ENCODE measurements at places on chromosomes 5 and 9.

GRCh38 chr5:30041831-30042385, 1151.6 kb upstream of the CDH6 start:
- no peak for DNase-seq

GRCh38 chr5:106399391-106399790, 1271.3 kb downstream of the EFNA5 start:
- DNase-seq: peak; percentile 73

DNA sequence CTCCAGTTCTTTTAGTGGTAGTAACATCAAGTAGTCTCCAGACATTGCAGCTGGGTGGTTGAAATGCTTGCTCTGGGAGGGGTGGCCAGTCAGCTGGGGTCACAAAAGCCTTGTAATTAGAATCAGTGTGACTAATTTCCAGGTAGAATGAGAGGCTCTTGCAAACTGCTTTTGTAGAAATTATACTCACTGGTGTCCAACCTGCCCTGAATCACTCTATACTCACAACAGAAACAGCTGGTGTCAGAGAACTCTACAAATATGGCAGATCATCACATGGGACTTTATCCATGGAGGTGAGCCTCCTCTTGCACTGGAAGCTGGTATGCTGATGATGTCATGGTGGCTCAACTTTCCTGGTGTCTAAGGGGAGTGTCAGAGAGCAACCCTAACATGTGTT, 71.3 kb downstream of the SH3TC2 start:
- no peak for DNase-seq

DNA sequence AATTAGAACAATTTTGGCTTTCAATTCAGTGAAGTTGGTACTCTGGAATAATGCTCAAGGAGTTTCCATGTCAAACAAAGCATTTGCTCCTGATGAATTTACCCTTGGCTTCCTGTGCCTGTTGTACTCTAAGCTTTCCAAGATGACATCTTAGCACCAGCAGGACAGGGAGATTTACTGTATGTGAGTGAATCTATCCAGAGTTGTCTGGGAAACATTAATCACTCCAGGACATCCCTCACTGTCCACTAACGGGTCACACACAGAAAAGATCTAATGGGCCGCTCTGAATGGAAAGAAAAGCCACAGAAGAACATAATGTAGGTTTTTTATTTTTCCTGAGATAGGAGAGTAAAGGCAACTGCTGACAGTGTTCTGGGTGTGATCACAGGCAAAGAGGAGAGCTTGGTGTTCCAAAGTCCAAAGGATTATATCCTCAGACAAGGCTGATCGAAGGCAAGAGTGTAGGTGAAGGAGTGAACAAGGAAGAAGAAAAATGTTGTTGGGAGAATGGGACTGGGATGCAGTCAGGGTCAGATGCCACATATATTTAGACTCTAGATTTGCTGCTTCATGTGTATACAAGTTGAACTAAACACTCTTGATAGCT, 167.7 kb upstream of the RPS23 start:
- DNase-seq: no peak

DNA sequence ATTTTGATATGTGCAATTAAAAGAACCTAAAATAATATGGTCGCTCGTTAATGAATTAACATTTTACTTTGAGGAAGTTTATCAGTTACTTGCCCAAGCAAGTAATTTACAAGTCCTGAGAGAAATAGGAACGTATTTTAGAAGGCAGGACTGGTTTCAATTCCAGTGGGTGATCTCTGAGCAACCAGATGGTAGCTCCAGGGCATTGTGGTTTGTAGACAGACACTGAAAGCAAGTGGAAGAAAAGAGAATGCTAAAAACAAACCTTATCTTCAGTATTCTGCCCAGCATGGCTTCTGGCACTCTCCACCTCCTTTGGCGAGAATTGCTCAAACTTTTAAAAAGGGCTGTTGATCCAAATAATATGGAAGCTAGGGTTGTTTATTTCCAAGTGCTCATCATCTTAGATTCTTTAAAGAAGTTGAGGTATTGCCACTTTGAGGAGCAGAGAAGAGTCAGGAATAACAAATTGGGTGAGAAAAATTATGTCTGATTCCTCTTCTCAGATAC, 31.8 kb upstream of the ERAP2 start:
- DNase-seq: peak; percentile 9

DNA sequence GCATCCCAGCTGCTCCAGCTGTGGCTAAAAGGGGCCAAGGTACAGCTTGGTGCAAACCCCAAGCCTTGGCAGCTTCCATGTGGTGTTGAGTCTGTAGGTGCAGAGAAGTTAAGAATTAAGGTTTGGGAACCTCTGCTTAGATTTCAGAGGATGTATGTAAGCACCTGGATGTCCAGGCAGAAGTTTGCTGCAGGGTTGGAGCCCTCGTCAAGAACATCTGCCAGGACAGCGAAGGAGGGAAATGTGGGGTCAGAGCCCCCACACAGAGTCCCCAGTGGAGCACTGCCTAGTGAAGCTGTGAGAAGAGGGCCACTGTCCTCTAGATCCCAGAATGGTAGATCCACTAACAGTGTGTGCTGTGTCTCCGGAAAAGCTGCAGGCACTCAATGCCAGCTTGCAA, 236.2 kb upstream of the ADRA1B start:
- DNase-seq: no peak

- no peak for DNase-seq
Measured at GRCh38 chr9:2663461-2664173, 42.0 kb downstream of the VLDLR start.

GRCh38 chr5:88729084-88729828, 153.7 kb downstream of the MEF2C start:
- peak; percentile 79 for DNase-seq

DNA sequence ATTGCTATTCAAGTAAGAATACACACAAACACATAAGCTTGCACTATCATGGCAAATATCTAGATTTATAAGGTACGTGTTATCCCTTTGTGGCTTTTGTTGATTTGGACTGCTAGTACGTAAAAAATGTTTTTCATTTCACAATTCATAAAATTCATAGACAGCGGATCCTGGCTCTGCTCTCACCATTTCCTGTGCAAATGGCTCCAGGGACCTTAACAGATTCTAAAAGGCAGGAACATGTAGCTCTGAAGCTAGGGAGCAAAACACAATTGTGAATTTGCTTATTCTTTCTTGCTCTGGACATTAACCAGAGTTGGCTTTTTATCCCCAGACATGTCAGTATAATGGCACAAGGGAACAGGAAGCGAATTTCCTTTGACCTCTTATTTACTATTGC, 1019.9 kb upstream of the WWC1 start:
- no peak for DNase-seq

GRCh38 chr9:70679845-70680244, 265.4 kb upstream of the KLF9 start:
- DNase-seq: no peak

- DNase-seq: no peak
Measured at GRCh38 chr9:11792870-11793269, 900.3 kb upstream of the TYRP1 start.

- DNase-seq: no peak
Measured at GRCh38 chr5:166330036-166330435, 1961.4 kb upstream of the WWC1 start.

- peak; percentile 78 for DNase-seq
Measured at GRCh38 chr9:18485714-18486113, 11.8 kb downstream of the ADAMTSL1 start.

DNA sequence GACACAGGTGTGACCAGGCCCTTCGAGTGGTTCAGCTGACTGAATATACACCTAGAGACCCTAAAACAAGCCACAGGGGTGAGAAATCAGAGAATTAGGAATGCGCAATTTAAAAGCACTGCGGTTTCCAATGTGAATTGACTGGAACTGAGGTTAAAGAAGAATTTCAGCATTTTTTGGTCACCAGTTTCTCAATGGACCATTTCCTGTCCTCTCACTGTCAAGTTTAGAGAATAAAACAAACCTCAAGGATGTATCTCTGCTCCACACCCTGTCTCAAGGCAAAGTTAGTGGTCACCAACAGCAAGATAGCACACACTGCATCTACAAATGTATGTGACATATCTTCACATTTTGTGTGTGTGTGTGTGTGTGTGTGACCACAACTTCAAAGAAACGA, 143.8 kb upstream of the MAP3K1 start:
- DNase-seq: peak; percentile 30

DNA sequence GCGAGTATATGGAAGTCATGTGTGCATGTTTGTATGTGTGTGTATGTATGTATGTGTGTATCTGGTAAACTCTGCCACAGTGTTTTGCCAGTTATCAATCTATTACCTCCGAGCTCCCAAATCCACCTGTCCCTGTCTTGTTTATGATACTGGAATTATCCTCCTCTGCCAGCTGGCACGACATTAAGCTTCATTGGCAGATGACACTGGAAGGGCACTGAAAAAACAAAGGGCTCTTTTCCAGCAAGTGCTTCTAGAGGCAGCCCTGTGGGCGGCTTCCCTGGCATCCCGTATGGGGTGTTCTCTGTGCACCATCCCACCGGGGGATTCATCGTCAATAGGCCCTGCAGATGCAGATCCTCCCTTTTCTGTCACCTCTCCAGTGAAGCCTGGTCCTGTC, 221.5 kb downstream of the MSX2 start:
- no peak for DNase-seq

- peak; percentile 72 for DNase-seq
Measured at GRCh38 chr5:32461441-32462120, 17.0 kb upstream of the ZFR start.

GRCh38 chr5:115778417-115778816, 38.0 kb downstream of the CDO1 start:
- no peak for DNase-seq

DNA sequence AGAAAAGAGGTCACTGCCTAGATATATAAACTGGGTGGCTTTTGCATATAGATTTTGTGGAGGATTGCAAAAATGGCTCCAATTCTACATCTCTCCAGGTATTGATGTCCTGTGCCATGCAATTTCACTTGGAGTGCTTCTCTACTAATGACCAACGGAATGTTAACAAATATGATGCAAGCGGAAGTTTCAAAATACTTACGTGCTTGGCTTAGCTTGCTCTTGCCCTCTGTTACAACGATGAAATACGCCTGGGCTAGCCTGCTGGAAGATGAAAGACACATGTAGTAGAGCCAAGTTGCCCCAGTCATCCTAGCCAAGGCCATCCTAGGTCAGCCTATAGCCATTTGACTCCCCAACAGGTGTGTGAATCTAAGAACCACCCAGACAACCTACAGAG, 3.6 kb upstream of the POC5 start:
- DNase-seq: no peak

DNA sequence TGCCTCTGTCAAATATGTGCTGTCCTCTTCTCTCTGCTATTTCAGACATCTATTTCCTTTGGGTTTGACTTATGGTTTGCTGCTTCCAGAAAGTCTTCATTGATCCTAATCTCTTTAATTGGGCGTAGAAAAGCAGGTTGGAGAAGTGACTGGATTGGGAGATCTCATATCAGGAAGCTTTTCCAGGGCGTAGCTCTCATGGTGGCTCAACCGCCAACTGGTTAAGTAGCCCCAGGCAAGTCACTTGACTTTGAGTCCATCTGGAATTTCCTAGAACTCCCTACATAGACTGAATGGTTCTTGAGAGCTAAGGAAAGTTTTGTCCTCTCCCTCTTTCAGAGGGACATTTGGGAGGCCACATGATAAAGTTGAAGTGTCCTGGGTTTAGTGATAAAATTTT, 192.3 kb upstream of the GLRA1 start:
- DNase-seq: no peak

DNA sequence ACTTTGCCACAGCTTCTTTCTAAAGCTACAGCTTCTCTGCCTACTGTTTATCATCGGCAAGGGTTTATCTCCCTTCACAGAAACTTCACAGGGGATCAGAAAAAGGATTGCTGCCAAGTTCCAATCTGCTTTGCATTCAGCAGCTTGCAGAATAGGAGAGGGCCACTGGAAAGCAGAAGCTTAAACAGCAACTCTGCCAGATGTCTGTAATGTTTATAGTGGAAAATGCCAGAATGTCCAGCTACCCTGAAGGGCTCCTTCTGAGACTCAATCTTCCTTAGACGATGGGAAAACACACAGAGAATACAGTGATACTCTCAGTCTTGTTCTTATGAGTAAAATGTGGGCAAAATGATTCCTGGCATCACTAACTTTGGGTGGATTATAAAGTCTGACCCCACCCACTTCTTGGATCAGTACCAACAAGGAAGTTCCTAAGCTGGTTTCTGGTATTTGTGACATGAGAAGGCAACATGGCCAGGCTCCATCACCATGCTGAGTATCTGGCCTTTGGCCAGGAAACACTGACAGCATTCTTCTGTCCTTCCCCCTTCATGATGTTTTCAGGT, 19.0 kb downstream of the STOM start:
- DNase-seq: peak; percentile 98

DNA sequence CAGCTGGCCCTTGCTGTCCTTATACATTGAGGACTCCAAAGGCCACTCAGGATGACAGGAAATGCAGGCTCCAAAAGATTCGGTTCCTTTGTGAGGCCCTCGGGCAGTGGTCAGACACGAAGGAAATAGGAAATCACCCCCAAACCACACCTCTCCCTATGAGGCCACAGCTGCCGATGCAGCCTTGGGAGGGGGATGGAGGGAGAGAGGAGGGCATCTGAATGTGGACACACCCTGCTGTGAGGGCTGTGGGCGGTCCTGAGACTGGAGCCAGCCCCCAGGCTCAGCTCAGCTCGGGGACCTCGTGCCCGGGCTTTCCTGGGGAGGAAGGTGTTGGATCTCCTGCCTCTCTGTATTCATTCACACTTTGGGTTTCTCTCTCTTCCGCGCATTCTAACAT, 2.7 kb upstream of the CLPTM1L start:
- DNase-seq: no peak

- DNase-seq: no peak
Measured at GRCh38 chr5:142304013-142304701, 20.7 kb downstream of the SPRY4 start.

DNA sequence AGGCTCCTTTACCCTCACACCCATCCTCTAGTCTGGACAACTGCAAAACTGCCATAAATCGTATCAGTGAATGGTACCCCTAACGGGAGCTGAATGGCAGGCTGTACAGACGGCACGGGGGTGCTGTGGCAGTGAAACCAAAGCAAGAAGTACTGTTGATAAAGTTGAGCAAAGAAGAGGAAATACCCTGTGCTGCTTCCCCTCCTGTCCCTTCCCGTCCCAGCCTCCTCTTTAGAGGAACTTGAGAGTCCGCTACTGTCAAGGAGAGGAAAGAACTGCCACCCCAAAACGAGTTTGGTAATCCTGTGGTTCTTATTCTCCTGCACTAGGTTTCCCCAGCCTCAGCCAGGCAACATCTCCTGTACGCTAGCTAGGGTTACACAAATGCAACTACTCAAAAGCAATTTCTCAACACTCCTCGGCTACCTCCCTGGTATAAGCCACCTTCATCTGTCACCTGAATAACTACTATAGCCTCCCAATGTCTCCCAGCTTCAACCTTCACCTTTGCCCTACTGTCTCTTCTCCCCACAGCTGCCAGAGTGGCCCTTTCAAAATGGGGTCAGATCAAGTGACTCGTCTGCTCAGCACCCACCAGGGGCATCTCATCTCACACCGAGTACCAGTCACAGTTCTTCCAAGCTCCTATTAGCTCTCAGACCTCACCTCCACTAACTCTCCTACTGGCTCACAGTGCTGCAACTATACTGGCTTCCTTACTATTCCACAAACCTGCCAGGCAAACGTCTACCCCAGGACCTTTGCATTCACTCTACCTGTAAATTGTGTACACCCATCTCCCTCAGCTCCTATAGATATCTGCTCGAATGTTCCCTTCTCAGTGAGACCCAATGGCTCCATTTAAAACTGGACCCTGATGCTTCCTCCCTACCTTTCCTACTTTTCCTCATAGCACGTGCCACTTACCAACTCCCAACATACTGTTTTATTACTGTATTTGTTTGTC, 4.1 kb downstream of the GLRX start:
- no peak for DNase-seq
